ENCODE measurements at places on chromosomes 4 and X. TPM values are rescaled to one million over a fixed set of nuclear protein-coding genes. Genes with fewer than 3 reads are reported as not detected.

The FGFBP1 gene
- not detected for total RNA-seq

DNA sequence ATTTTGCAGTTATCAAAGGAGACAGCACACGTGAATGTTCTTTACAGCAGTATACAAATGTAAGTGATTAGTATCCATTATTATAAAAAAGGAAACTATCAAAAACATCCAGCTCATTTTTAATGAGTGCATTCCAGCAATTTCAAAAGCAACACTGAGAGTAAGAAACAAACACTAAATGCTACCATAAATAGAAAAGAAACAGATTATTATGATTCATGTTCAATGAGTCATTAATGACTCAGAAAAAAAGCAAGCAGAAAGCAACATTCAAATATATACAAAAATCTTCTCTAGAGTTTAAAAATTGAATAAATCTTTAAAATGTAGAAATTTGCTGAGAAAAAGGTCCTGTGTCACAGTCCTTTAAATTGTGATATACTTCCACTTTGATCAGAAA is 346.5 kb upstream of the FMR1 start:
- no peaks in the 10 kb centered on the region for H3K36me3 ChIP-seq
- H3K4me1 ChIP-seq: no peaks in the 10 kb centered on the region
- no peak for DNase-seq
- H3K27ac ChIP-seq: no peak overlapping the region
- H3K27me3 ChIP-seq: no peaks in the 10 kb centered on the region
- H3K4me3 ChIP-seq: no peak overlapping the region

The HPSE gene
- 5.0 TPM for total RNA-seq

- H3K27ac ChIP-seq: no peak overlapping the region
- no peaks in the 10 kb centered on the region for H3K36me3 ChIP-seq
- no peak for DNase-seq
- H3K27me3 ChIP-seq: no peaks in the 10 kb centered on the region
Observed at GRCh38 chr4:2457481-2458295, 11.2 kb upstream of the RNF4 start.

GRCh38 chr4:139581096-139581495 is 25.1 kb upstream of the SETD7 start:
- no peaks in the 10 kb centered on the region for H3K4me1 ChIP-seq
- H3K4me3 ChIP-seq: no peak overlapping the region
- no peaks in the 10 kb centered on the region for H3K36me3 ChIP-seq
- DNase-seq: no peak
- H3K27ac ChIP-seq: no peak overlapping the region

- H3K27me3 ChIP-seq: no peaks in the 10 kb centered on the region
- no peak overlapping the region for H3K27ac ChIP-seq
- no peak for DNase-seq
- peaks cover 4% of the 10 kb centered on the region for H3K36me3 ChIP-seq
- H3K4me1 ChIP-seq: no peaks in the 10 kb centered on the region
- no peak overlapping the region for H3K4me3 ChIP-seq
Observed at GRCh38 chrX:44843318-44843702, 511 bp upstream of the DUSP21 start.

The ARHGAP36 gene
- total RNA-seq: not detected

Data from naive thymus-derived CD8-positive, alpha-beta T cell (primary cell).